Fibroblast of skin of right biceps (primary cell): ENCODE measurements at places on chromosomes 6 and 20.

- no peak for DNase-seq
Measured at GRCh38 chr6:139311831-139312230, 20.0 kb upstream of the TXLNB start.

- DNase-seq, result peak; percentile 95
Measured at GRCh38 chr6:134826889-134827737, 122.8 kb downstream of the ALDH8A1 start.

- no peak for DNase-seq
Measured at GRCh38 chr6:125679128-125679527, 70.3 kb upstream of the HEY2 start.

- DNase-seq, result no peak
Measured at GRCh38 chr6:41780551-41781365, at the start of gene PRICKLE4. PRICKLE4 (plus strand) TSS chr6:41780782; CDS start chr6:41783474, 2,692 bp downstream.

DNA sequence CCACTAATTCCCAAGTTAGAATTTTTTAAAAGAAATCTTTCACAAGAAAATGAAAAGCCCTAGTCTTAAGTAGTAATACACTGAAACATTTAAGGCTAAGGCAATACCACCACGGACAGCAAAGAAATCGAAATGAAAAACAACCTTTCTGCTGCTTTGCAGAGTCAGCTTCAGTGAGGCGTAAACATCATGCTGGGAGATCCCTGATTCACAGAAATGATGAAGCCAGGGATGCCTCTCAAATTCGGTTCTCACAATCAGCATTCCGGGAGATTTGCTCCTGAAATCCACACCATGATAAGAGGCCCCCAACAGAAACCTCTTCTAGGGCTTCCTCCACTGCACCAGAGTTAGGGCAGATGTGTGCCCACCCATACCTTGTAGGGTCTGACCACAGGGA is 18.6 kb downstream of the RRBP1 start:
- DNase-seq, result no peak

DNA sequence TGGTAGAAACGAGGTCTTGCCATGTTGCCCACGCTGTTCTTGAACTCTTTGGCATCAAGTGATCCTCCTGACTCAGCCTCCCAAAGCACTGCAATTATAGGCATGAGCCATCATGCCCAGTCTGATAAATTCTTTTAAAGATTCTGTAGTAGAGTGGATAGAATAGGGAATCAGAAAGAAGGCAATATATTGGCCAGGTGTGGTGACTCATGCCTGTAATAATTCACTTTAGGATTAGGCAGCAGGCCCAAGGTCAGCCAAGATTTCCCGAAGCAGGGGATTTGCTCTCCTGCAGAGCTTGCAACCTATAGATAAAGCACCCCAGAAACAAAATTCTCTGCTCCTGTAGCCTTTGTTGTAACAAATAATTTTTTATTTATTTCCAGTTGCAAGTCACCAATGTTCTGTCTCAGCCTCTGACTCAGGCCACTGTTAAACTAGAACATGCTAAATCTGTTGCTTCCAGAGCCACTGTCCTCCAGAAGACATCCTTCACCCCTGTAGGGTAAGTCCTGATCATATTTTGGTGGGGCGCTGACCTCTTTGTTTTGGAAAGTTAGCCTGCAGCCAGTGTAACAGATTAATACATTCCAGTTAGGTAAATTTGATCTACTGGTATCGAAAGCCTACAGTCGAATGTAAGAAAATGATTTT is 30.4 kb upstream of the MROH8 start:
- no peak for DNase-seq

DNA sequence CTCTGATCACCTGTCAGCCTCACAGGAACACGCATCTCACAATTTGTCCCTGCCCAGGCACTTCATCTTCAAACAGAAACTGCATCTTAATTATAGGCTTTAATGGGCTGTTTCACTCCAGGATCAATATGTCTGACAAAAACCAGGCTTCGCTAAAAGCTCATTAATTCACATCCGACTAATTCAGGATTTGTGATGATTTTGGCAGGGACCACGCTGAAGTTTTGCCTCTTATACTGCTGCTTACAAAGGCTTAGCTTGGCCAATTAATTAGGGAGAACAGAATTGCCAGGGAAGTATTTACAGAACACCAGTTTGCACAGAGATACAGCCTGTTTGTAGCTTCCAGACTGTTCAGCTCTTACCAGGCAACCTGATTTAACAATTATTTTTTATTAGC is 541.0 kb upstream of the SPTLC3 start:
- DNase-seq, result no peak

DNA sequence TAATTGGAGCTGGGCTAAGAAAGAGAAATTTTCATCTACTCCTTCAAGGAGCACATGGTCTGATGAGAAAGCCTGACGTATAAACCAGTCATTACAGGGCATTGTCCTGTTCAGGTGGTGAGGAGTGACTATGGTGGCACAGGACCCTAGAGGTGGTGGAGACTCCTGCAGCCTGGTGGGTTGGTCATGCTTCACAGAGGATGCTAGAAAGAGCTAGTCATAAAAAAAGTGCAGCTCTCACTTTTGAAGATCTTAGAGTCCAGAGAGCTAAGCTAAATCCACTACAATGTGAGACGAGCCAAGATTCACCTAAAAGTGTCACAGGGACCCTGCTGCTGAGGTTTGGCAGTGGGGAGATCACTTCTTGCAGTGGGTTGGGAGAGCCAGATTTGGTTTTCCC is 9.8 kb upstream of the ZNF831 start:
- DNase-seq, result no peak
